ENCODE measurements at places on chromosomes 5 and 9.

DNA sequence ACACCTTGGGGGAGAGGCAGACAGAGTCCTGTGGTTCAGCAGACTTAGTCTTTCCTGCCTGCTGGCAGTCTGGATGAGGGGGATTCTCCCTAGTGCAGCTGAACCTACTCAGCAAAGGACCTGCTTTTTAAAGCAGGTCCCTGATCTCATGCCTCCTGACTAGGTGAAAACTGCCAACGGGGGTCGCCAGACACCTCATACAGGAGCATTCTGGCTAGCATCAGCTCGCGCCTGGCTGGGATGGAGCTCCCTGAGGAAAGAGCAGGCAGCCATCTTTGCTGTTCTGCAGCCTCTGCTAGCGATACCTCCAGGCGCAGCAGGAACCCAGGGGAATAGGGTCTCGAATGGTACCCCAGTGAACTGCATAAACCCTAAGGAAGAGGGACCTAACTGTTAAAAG is 225.2 kb downstream of the CDH9 start:
- DNase-seq: no peak

GRCh38 chr5:54073735-54074134 is 236.6 kb downstream of the ARL15 start:
- DNase-seq: no peak

- no peak for DNase-seq
Measured at GRCh38 chr5:112735702-112736101, 2.0 kb upstream of the APC start.

- DNase-seq: no peak
Measured at GRCh38 chr9:85248514-85249312, 493.0 kb downstream of the AGTPBP1 start.

DNA sequence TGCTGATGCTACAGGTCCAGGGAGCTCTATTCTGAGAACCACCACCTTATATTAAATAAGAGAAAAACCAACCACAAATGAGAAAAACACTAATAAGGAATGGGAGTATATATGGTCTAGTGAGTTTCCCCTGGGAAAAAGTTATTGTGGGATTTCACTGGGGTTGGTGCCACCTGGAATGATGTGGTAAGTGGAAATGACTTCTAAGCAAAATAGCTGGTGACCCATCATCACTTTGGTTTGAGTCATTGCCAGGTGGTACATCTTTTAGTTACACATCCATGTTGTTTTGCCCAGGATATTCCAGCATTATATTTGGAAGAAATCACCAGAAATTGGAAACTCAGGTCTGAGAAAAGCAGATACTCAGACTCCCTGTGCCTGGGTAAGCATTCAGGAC is 437.3 kb downstream of the DTWD2 start:
- DNase-seq: no peak

DNA sequence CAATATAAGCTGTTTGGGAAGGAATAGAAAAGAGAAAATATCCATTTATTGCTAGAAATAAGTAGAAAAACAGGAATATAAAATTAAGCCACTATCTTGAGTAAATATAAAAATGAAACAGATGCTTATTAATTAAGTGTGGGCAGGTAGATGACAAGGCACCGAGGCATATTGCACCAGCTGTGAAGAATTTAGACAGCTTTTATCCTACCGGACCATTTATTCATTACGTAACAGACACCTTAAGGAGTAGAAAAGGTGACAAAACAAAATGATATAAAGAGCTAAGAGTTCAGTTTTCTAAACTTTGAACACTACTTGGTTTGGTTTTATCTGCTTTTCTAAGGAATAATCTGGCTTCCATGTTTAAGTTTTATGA is 404.1 kb downstream of the PTPRD start:
- no peak for DNase-seq

GRCh38 chr5:134245101-134245604 is 19.3 kb upstream of the PPP2CA start:
- no peak for DNase-seq

- no peak for DNase-seq
Measured at GRCh38 chr9:132948482-132949050, 4.2 kb upstream of the TSC1 start.

- no peak for DNase-seq
Measured at GRCh38 chr5:82100303-82101077, 128.7 kb downstream of the ATG10 start.

- DNase-seq: peak; percentile 1
Measured at GRCh38 chr5:16690243-16690852, 73.6 kb upstream of the RETREG1 start.

- DNase-seq: no peak
Measured at GRCh38 chr9:107653263-107653821, 163.8 kb upstream of the KLF4 start.

DNA sequence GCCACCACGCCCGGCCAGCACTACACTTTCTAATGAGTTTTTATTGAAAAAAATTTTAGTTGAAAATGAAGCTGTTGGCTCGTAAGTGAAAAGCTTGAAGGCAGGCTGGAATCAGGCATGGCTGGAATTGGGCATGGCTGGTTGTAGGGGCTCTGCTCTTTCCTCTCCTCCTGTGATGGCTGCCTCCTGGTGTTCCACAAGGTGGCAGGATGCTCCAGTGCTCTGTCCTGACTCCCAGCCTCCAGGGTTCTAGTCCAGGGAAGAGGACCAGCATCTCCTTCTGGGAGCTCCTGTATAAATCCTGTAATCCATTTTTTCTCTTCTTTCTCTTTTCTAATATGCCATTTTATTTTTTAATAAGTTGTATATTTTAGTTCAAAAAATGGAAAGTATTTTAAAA is 57.2 kb upstream of the DHFR start:
- no peak for DNase-seq

DNA sequence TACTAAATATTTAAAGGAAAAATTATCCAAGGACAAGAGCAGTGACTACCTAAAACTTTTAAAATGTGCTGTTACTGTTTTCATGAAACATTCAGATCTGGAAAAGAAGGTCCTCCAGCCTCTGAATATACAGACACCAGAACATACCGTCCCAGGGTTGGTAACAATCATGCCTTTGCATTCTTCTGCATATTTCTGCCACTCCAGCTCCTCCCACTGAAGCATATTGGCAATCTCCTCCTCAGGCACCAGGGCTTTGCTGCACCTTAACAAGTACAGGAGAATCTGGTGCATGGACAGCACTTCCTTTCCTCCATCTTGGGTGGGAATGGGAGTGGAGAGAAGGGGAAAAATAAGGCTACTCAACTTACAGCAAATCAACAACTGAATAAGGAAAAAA is 60.0 kb downstream of the DROSHA start:
- DNase-seq: no peak

GRCh38 chr9:129894120-129894823 is 59.0 kb downstream of the USP20 start:
- no peak for DNase-seq

DNA sequence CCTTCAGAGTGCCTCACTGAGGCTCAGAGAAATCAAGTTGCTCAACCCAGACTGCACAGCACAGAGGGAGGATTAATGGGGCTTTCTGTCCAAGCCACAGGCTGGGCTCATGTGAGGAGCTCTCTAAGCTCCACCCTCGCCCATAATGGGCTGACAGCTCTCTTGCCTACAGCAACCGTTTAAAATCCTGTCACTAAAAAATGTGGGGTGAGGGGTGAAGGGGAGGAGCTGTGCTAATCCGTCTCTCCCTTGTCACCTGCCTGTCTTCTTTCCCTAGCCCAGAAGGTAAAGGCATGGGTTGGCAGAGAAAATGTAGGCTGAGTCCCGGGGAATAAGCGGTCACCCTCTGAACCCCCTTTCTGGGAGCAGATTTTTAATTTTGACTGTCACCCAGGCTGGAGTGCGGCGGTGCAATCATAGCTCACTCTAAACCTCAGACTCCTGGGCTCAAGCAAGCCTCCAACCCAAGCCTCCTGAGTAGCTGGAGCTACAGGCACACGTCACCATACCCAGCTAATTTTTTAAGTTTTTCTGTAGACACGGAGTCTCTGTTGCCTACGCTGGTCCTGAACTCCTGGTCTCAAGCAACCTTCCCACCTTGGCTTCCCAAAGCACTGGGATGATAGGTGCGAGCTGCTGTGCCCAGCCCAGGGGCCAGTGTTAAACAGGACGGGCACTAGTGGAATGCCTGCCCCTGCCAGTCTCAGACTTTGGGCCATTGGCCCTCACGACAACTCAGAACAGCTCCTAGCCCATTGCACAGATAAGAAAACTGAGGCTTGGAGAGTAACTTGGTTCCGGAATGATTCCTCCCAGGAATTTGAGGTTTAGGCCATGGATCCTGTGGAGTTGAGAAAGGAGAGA is 89.5 kb downstream of the LMX1B start:
- DNase-seq: no peak

GRCh38 chr5:154248691-154249090 is 58.2 kb downstream of the GALNT10 start:
- DNase-seq: no peak

GRCh38 chr5:132411304-132412013 is 41.9 kb downstream of the SLC22A5 start:
- peak; percentile 12 for DNase-seq

GRCh38 chr9:4657426-4658159 is 4.5 kb upstream of the PLPP6 start:
- no peak for DNase-seq

DNA sequence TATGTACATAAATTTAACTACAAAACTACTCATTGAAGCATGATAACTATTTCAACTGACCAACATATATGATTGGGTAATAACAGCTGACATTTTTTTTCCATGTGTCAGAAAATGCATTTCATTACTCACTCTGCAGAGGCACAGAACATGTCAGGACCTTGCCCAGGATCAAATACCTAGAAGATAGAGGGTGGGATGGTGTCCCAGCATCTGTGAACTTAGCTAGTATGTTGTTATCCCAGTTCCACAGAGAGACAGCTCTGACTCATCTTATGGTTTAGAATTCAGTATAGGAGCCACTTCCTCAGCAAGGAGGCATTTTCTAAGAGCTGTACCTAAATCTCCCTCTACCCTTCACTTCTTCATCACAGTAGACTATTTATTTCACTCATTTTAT is 1198.6 kb upstream of the ACO1 start:
- DNase-seq: no peak

- DNase-seq: no peak
Measured at GRCh38 chr5:145937432-145938250, 1.3 kb downstream of the SH3RF2 start.

DNA sequence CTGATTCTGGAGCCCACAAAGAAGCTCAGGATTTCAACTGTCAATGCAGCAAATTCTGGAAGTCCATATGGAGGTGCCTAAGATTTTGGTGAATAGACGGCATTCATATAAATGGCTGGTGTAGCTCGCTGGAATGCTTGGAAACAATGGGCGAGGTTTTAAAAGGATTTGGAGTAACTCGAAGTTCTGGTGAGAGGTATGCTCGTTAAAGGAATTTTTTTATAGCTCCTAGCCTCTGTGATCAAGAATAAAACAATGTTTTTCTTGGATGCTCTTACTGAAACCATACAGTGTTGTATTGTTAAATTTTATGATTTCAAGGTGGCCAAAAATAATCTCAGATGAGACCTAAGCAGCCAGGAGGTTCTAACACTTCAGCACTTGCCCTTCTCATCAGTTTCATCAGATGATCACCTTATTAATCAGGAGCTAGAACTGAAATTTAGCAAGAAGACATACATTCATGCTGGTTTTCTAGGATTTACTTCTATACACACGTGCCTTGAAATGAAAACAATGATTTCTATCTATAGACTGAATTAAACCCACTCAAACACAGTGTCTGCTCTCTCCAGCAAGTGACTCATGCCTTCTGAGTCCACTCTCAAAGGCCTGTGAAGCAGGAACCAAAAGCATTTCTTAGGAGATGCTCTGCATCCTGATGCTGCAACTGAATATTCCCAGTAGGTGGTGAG is 79.2 kb downstream of the OTULIN start:
- DNase-seq: no peak

- DNase-seq: no peak
Measured at GRCh38 chr5:24591426-24591825, 53.4 kb downstream of the CDH10 start.

- no peak for DNase-seq
Measured at GRCh38 chr5:54120473-54120872, 189.9 kb downstream of the ARL15 start.

DNA sequence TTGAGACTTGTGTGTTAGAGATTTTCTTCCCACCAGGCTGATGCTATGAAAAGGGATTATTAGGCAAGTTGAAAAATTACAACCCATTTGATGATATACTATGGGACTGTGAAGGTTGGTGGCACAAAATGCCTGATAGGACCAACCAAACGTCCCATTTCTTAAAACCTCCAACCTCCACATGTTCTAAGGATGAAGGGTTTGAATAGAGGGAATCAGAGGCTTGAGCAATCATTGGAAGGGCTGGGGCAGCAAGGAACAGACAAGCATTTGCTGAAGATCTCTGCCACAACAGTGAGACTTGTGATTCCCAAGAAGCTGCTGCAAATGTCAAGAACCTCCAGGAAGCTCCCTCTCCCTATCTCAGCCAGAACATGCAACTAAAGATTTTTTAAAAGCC is 283.1 kb downstream of the ELAVL2 start:
- DNase-seq: no peak

DNA sequence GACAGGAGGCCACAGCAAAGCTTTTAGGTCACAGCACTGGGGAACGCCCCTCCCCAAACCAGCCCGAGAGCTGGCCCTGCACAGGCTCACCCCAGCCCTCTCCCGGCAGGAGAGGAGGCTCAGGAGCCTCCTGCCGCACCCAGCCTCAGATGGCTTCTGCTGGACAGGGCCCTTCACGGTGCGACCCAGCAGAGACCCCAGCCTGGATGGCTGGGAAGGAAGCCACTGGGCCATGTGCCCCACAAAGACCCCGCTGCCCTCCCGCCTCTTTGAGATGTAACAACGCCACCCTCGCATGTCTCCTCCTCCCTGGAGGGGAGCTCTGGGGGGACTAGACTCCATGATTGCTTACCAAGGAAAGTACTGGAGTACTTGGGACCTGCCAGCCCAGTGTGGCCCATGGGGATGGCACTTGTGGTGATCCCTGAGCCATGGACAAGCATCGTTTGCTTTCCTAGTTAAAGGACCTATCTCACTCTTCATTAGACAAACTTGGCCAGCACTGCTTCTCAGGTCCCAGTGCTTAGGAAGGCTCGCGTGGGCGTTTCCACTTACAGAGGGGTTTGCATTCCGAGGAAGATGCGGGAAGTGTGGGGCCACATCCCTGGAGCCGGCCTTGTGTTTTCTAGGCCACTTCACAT is 9.0 kb downstream of the MYMK start:
- no peak for DNase-seq

DNA sequence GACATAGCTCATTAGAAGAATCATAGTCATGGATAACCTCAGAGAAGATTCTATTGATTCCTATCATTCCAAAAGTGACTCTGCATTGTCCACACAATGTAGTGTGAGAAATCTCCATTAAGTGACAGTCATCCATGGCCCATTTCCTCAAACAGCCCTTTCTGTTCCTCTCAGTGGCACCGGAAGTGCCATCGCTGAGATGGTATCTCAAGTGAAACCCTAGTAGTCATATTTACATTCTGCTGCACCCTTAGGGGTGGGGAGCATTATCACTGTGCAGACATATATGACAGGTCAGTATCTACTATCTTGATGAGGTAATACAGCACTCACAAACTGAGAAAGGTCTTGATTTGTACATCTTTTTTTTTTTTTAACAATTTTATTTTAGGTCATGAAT is 55.4 kb upstream of the MIER3 start:
- no peak for DNase-seq

- no peak for DNase-seq
Measured at GRCh38 chr9:512555-513272, 298.0 kb downstream of the DOCK8 start.

GRCh38 chr9:3840311-3840710 is 314.5 kb upstream of the RFX3 start:
- DNase-seq: no peak

GRCh38 chr5:145509336-145510136 is 325.6 kb downstream of the PRELID2 start:
- DNase-seq: no peak

Data from CD4-positive, alpha-beta T cell (primary cell).